GM23248 (cell line): ENCODE measurements at places on chromosomes 16 and 17. TPM values are rescaled to one million over a fixed set of nuclear protein-coding genes. Genes with fewer than 3 reads are reported as not detected.
A peak's percentile ranks its signal among the peaks of the same experiment; 100 is the strongest.

The TBC1D3I gene
- not detected in 2 replicates for total RNA-seq

The SNN gene
- 5.9 and 6.7 TPM in 2 replicates for total RNA-seq

The ZNF785 gene
- total RNA-seq = 9.0 TPM in 2 replicates

The CCL1 gene
- not detected in 2 replicates for total RNA-seq

DNA sequence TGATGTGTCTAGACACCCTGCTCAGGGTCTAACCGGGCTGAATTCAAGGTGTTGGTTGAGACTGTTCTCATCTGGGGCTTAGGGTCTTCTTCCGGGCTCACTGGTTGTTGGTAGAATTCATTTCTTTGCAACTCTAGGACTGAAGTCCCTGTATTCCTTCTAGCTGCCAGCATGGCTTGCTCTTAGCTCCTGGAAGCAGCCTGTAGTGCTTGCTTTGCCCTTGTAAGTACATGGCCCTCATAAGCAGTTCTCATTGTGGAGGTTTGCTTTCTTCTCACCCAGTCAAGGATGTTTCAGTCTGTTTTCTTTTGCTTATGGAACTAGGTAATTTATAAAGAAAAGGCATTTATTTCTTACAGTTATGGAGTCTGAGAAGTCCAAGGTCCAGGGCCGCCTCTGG, 26.3 kb downstream of the COX10 start:
- no peaks in the 10 kb centered on the region for H3K27me3 ChIP-seq
- H3K4me3 ChIP-seq = no peak overlapping the region
- no peaks in the 10 kb centered on the region for H3K36me3 ChIP-seq
- no peak for DNase-seq

DNA sequence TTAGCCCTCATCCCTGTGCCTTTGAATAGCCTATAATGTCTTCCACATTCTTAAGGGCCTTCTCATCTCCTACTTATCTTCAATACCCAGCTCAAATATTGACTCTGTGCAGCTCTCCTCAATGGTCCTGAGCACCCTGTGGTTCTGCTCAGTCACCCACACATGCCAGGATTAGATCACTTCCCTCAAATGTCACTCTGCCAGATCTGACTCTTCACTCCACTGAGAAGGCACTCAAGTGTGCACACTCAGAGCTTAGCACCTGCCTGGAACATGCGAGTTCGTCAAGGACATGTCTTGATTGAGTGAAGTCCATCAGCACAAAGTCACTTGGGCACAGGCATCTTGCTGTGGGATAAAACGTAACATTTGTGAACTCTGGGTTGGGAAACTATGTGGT, 404.8 kb downstream of the CDH13 start:
- no peak overlapping the region for H3K27ac ChIP-seq
- peak; percentile 13 for DNase-seq
- no peaks in the 10 kb centered on the region for H3K27me3 ChIP-seq
- H3K4me3 ChIP-seq = no peak overlapping the region

- H3K27me3 ChIP-seq = no peaks in the 10 kb centered on the region
- H3K36me3 ChIP-seq = peaks cover 19% of the 10 kb centered on the region; the same call in 1 of the 2 replicates
- no peaks in the 10 kb centered on the region for H3K4me1 ChIP-seq
- H3K4me3 ChIP-seq = no peak overlapping the region
Measured at GRCh38 chr17:34991606-34992005, 11.3 kb downstream of the LIG3 start.
